ENCODE measurements at places on chromosomes 2 and 18.
A peak's percentile ranks its signal among the peaks of the same experiment; 100 is the strongest.

DNA sequence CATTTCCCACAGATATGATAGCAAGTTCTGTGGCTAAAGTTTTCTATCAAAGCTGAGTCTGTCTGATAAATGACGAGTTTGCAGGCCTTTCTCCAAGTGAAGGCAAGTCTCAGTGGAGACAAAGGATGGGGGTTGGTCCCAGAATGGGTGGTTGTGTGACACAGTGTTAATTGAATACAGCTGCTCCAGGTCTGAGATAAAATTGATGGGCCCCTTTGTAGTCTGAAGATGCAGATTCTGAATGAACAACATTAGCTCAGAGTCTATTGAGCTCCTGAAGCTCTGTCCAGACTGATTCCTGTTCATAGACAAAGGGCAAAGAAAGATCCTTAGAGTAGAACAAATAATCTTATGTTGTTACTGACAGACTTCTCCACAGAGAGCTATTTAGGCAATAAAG lies 296.9 kb upstream of the CYRIA start:
- no peak for DNase-seq

GRCh38 chr2:142010477-142011270 lies 120.1 kb downstream of the LRP1B start:
- no peak for DNase-seq

DNA sequence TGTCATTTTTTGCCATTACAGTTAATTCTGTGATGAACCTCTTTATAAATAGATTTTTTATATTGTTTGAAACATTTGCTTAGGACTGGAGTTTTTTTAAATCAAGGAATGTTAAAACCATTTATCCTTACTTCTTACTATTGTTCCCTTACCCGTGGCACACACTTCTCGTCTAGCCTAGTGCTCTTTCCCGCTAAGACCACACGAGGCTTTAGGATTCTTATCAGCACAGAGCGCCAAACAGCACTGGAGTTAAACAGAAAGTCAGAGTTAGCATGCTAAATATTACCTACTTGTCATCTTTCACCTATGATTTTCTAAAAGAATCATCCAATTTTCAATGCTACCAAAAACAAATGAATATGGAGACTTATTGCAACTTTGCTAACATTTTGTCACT lies 112.6 kb downstream of the TMEFF2 start:
- no peak for DNase-seq

- peak; percentile 28 for DNase-seq
These were observed at the start of gene ST8SIA3 for GRCh38 chr18:57352271-57352701. TSS of gene ST8SIA3 (plus strand) at chr18:57352557. CDS start at chr18:57352847, 290 bp downstream.

DNA sequence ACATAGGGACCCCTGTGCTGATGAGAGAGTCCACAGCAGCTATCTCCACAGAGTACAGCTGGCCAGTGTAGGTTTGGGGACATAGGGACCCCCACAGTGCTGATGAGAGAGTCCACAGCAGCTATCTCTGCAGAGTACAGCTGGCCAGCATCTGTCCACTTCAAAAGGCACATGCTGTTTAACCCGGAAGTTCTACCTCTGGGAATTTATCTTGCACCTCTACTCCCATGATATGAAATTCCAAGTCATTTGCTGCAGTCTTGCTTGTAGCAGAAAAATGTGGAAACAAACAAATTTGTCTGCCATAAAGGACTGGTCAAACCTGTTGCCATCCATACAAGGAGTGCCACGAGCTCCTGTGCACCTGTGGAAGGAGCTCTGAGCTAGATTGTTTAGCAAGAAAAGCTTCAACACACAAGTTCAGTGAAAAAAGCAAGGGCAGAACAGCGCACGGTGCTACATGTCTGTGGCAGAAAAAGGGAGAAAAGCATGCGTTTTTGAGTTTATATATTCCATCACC lies 33.1 kb downstream of the LRRFIP1 start:
- no peak for DNase-seq

All from amygdala (tissue), 56 donors.